Activated naive CD8-positive, alpha-beta T cell treated with anti-CD3 and anti-CD28 coated beads, Interleukin-2, amount 50 U/mL, for 24 hours (primary cell): ENCODE measurements at places on chromosomes 1 and 21.

- DNase-seq = no peak
Measured at GRCh38 chr1:235510823-235511222, 6.6 kb upstream of the B3GALNT2 start.

DNA sequence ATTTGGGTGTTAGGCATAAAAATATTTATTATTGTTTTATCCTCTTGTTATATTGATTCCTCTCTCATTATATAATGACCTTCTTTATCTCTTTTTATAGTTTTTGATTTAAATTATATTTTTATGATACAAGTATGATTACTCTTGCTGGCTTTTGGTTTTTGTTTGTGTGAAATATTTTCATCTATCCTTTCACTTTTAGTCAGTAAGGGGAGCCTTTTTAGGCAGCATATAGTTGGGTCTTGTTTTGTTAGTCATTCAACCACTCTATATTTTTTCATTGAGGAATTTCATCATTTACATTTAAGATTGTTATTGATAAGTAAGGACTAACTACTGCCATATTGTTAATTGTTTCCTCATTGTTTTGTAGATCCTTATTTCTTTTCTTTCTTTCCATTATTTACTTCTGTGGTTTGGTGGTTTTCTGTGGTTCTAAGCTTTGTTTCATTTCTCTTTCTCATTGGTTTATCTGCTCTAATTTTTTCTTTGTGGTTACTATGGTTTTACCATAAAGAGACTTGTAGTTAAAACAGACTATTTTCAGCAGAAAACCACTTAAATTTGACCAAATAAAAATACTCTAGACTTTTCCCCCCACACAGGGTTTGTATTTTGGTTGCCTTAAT lies 593.1 kb downstream of the NUF2 start:
- no peak for DNase-seq

- peak; percentile 23 for DNase-seq
Measured at GRCh38 chr1:24424207-24424606, 8.6 kb downstream of the NIPAL3 start.

DNA sequence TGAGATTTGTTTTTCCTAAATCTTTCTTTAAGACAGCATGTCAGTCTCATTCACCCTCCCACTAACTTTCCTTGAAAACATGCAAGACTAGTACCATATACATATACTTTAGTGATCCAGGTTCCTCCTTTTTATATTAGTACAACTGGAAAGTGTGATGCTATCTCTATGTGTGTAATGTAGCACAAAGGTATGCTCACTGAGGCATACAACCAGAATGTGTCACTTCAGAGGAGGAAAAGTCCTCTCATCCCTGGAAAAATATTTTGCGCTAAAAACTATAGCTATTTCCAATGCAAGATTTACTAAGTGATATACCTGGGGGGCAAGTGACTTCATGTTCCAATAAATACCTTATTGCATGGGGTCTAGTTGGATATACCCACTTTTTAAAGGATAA lies 45.9 kb downstream of the BARHL2 start:
- no peak for DNase-seq

DNA sequence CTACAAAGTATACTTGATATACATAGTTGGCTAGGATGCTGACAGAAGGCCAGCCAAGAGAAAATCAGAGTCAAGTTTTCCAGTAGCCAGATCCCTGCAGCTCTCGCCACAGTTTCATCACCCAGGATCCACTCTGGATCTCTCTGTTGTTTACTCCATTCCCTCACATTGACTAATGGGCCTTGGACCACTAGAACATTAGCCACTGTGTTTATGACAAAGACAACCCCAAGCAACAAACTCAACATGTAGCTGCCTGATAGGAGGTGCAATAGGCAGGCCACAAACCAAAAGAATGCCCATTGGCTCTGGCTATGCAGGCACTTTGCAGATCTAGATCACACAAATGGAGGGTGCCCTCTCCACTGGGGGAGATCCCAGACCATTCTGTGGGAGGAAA lies 44.2 kb downstream of the ARHGEF11 start:
- DNase-seq = no peak

DNA sequence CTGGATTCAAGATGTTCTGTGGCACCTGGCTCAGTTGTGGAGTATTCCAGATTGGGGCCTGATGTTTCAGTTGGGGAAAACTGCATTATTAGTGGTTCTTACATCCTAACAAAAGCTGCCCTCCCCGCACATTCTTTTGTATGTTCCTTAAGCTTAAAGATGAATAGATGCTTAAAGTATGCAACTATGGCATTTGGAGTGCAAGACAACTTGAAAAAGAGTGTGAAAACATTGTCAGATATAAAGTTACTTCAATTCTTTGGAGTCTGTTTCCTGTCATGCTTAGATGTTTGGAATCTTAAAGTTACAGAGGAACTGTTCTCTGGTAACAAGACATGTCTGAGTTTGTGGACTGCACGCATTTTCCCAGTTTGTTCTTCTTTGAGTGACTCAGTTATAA lies 7.2 kb downstream of the FPGT start:
- no peak for DNase-seq

DNA sequence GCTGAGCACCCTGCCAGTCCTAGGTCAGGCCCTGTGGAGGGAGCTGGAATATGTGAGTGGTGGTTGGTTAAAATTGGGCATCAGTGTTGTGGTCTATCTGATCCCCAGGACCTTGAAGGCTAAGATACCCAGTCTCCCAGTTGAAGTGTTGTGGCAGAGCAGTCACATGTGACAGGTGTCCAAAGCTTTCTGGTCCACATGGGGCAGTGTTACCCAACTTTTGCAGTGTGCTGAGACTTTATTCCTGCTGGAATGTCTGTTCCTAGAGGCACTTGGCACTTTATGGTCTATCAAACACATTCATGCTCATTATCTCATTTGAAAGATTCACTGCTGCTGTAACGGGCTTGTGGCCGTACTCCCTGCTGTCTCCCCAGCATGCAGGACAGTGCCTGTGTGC lies 21.0 kb upstream of the LORICRIN start:
- no peak for DNase-seq

DNA sequence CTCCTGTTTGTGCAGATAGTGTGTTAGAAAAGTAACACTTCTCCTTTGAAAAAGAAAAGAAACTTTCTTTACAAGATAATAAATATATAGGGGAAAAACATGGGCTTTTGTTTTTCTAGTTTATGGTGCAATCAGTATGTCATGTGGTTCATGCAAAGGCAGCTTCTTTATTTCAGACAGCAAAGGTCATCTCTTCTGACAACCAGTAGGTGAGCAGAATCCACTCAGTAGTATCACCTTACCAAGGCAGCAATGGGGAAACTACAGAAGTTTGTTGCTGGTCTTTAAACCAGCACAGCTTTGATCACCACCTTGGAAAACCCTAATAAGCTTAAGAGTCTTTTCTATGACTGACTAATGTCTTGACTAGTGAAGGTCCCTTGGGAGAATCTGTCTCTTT lies 13.0 kb upstream of the SAMSN1 start:
- no peak for DNase-seq

GRCh38 chr1:170254371-170254770 lies 108.6 kb downstream of the NTMT2 start:
- DNase-seq = no peak

DNA sequence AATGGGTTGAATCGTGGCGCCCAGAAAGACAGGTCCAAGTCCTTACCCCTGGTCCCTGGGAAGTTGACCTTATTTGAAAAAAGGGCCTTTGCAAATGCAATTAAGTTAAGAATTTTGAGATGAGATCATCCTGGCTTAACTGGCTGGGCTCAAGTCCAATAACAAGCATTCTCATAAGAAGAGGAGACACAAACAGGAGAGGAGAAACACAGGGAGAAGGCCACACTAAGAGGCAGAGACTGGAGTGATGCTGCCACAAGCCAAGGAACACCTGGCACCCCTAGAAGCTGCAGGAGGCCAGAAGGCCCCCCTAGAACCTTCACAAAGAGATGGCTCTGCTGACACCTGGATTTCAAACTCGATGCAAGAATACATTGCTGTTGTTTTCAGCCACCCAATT lies 44.6 kb downstream of the PDPN start:
- DNase-seq = no peak

DNA sequence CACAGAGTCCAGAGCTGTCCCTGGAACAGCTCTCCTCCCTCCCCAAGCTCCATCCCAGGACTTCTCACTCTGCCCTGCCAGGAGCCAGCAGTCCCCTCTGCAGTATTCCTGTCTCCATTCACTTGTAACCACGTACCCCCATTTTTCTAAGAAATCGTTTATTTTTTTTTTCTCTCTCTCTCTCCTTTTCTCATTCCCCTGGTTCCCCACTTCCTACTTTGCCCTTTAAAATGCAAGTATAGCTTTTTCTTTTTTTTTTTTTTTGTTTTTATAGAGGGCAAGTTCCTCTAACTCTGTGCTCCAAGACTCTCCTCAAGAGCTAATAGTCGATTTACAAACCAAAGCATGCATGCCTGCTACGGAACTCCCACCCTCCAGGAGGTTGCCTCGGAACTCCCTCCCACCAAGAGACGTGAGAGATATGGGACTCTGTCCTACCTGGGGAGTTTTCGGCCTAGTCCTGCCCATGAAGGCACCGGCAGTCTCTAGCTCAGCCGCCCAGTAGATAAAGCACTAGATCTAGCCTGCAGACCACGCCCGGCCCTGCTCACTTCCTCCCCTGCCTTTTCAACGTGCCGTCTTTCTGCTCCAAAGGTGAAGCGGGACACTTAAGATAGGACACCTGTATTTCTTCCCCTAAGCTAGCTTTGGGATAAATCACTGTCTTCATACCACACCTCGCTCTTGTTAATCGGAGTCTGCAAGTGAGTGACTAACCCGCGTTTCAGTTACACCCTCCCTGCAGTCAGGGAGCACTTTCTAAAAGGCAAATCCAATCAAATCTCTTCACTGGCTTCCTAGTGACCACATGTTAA lies 27.7 kb downstream of the TNFRSF9 start:
- DNase-seq = peak; percentile 44

DNA sequence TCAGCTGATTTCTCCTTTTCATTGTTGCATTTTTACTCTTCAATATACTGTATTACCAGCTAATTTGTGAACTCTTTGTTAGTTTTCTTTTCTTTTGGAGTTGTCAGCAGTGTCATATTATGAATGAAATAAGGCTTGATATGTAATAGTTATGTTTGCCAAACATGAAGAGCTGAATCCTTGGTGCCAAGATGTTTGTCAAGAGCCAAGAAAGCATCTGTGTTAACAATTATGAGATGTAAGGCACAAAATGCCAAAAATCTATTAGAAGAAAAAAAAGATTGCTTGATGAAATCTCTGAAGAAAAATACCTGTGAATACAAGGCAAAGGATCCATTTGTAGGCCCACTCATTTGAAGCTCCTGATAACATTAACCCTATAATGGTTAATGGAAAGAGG lies 48.4 kb upstream of the RNPC3 start:
- no peak for DNase-seq

- DNase-seq = no peak
Measured at GRCh38 chr1:234734869-234735268, 124.9 kb upstream of the IRF2BP2 start.

DNA sequence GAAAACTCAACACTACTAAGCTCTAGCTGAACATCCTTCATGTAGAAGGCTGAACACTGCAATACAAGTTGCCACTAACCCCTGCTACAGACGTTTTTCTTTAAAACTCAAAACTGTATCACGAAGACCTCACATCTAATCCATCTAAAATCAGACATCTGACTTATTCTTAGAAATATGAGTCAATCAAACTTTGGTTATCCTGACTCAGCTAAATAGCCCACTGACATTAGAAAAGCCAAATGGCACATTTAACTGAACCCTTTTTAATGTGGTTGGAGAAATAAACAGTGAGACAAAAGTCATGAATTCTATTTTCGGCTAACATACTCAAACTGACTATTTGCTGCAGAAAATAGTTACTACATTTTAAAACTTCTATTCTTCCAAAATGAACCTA lies 35.6 kb downstream of the WLS start:
- DNase-seq = no peak

DNA sequence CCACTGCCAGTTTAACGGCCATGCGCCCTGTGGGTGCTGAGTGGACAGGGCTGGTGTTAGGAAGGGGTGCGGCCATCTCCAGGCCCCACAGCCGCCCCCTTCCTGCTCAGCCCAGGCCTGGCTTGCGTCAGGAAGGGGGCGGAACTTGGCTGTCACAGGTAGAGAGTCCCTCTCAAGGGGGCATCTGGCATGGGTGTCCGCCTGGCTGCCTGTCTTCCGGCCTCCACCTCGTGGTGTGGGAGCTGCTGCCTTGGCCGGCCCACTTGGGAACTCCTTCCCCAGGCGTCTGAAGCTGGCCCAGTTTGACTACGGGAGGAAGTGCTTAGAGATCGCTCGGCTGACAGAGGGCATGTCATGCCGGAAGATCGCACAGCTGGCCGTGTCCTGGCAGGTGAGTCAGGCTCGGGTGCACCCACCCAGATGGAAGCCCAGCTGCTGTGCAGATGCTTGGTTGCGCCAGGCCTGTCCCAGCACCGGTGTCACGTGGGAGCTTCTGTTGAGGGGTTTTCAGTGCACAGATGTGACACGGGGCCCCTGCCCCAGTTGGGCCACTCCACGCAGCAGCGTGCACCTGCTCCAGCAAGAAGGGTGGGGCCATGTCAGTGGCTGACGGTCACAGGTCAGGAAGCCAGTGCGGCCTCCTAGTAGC lies 9.1 kb upstream of the ATAD3B start:
- DNase-seq = no peak

- DNase-seq = no peak
Measured at GRCh38 chr21:16534408-16535101, 804.8 kb downstream of the USP25 start.

- DNase-seq = no peak
Measured at GRCh38 chr21:22965455-22966135, 1967.4 kb downstream of the NCAM2 start.

DNA sequence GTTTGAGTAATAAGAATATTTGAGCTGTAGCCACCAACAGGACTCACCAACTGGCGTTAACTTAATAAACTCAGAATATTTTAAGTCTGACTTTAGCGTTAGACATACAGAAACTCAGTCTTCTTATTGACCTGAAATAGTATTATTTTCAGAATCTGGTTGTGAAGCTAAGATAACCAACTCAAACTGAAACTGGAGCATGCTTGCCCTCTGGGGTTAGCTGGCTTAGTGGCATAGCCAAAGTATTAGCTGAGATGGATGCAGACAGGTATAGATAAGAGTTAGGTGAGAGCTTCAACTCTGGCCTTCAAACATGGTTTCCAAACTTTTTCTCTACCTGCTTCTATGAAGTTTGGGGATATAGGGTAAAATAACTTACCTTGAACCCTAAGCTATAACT lies 40.5 kb downstream of the AMY1C start:
- DNase-seq = no peak

GRCh38 chr1:28640766-28641165 lies 2.1 kb downstream of the TAF12 start:
- DNase-seq = peak; percentile 14

- no peak for DNase-seq
Measured at GRCh38 chr1:165941531-165941930, 114.1 kb downstream of the UCK2 start.

- DNase-seq = no peak
Measured at GRCh38 chr1:99850459-99851291, 514 bp downstream of the AGL start.

GRCh38 chr21:33496345-33496744 lies 4.8 kb upstream of the DNAJC28 start:
- no peak for DNase-seq

DNA sequence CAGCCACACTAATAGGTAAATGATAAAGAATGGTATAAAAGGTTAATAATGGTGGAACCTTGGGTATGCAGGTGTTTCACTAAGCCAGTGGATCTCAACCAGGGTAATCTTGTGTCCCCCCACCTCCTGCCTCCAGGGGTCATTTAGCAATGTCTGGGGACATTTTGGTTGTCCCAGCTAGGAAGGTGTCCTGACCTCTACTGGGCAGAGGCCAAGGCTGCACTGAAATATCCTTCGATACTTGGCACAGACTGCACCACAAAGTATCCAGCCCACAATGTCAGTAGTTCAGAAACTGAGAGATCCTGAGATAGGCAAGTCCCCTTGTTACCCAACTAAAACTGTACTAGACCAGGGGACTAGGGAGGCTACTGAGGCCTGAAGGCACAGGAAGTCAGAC lies 113.6 kb upstream of the TIAM1 start:
- no peak for DNase-seq
